SK-N-MC (cell line): ENCODE measurements at places on chromosomes 4 and X.

- no peak for DNase-seq
Measured at GRCh38 chr4:94084155-94084554, 123.5 kb upstream of the SMARCAD1 start.

DNA sequence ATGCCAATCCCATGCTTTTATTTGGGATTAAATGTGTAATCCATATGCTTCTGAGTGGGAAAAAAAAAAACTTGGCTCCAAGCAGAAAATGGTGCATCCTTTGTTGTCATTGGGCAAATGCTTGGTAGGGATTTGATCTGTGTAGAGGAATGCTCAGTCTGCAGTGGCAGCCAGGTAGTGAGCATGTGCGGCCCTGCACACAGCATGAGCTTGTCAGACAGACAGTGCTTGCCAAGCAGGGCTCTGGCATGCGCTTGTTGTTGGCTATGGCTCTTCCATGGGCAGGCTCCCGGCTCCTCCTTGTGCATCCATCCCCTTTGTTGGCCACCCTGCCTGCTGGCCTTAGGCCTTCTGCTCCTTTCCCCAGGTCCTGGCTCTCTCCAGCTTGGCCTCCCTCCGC, 130.3 kb downstream of the GPR143 start:
- no peak for DNase-seq

- DNase-seq, result no peak
Measured at GRCh38 chrX:13131396-13132137, 87.1 kb upstream of the FAM9C start.

GRCh38 chr4:167642250-167642649, 408.0 kb upstream of the SPOCK3 start:
- DNase-seq, result no peak

- no peak for DNase-seq
Measured at GRCh38 chr4:125191232-125191631, 123.5 kb upstream of the FAT4 start.

DNA sequence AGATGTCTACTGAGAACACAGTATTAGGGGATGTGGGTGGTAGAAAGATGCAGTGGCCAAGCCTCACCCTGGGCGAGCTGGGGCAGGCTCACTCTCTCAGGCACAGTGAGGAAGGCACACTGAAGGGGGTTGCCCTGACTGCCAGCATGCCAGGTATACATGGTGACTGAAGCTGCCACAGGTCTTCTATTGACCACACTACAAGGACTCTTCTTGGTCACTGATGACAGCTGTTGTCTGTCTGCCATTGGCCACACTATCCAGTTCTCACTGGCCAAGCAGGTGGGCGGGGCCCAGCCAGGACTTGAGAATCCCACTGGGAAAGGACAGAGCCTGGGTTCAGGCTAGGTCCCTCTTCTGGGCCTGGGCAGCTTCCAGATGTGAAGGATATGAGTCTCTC, 39.7 kb upstream of the TBC1D14 start:
- DNase-seq, result no peak

DNA sequence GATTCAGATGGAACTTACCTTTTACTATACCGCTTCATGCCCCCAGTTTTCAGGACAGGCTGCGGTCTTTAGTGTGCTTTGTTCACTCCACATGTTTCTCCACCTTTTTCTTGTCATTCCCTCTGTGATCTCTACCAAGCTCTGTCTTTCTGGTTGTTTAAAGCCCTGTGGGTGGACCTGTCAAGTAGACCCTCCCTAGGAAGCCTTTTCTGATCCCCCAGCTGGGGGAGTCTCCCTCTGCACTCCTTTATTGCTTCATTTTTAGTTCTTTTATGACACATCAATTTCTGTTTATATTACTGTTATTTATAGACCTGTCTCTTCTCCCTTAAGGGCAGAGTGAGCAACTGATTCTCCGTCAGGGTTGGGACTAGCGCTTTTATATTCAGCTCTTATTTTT, 150.2 kb downstream of the C4orf33 start:
- no peak for DNase-seq

GRCh38 chr4:8336412-8337075, 67.0 kb downstream of the HTRA3 start:
- no peak for DNase-seq

- no peak for DNase-seq
Measured at GRCh38 chr4:7434766-7435150, at the start of gene PSAPL1. Gene PSAPL1 (minus strand): TSS chr4:7434930. CDS start chr4:7434879, 51 bp downstream.

DNA sequence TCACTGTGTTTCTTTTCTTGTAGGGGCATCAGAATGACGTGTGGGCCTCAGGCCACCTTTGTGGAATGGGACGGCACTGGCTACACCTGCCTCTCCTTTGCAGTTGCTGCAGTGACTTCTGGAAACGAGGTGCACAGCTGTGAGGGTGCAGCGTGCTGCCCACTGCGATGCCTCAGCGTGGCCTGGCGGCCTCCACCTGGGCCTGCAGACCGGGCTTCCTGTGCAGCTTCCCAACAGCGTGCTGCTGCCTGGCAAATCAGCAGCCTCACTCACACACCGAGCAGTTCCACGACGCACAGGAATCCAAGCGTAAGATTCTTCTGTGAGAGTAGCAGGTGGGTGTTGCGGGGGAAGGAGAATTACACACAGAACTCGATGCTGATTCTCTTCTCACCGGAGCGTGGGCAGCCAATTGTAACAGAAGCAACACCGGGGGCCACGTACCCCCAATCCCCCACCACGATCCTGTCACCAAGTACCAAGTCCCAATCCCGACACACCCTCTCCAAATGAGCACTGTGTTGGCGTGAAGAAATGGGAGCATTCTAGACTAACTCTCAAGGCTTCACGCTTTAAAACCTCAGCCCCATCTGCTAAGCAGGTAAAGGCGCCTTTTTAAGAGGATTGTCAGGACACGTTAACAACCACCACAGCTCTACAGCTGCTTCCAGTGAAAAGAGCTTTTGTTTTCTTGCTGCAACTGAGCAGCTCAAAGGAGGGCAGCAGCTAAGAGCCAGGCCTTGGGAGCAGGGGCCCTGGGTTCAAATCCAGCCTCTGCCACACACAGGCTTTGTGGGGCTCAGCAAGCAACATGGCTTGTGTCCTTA, 16.9 kb downstream of the WDR1 start:
- no peak for DNase-seq

DNA sequence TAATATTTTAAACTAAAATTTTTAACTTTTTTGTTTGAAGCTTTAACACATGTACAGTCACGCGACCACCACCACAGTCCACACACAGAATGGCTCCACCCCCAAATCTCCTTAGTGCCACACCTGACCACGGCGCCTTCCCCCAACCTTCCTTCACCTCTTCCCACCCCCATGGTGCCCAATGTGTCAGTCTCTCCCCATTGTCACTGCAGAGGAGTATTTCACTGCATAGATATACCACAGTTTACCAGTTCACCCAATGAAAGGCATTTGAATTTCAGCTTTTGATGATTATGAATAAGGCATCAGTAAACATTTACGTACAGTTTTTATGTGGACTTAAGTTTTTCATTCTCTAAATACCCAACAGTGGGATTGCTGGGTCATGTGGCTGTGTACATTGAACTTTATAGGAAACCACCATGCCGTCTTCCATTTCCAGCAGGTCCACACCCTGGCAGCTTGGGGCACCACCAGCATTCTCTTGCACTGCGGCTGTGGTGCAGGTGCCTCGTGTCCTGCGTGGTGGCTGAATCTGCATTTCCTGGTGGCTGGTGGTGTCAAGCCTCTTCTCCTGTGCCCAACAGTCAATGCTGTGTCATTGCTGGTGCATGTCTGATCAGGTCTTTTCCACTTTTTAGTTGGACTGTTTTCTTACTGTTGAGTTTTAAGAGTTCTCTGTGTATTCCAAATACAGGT, 49.0 kb downstream of the CPLX1 start:
- DNase-seq, result no peak

GRCh38 chrX:98380106-98380505, 1496.4 kb downstream of the RPA4 start:
- DNase-seq, result no peak

GRCh38 chr4:125515016-125515415, 200.3 kb downstream of the FAT4 start:
- no peak for DNase-seq
